ENCODE measurements at places on chromosomes 1 and 21.

DNA sequence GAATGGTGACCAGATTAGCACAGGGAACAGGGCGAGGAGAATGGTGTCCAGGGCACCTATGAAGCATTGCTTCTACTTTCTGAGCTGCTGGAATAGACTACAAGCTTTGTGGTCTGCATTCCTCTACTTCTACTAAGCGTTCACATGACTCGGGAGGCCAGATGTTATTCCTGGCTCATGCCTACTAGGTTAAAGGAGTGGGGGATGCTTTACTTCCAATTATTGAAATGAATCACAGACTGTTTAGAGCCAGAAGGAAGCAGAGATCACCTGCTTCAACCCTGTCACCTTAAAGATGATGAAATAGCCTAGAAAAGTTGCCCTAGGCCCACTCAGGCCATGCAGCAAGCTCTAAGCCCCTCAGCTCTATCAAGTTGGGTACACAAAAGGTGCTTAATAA lies 633.5 kb downstream of the KIF26B start:
- DNase-seq: no peak

GRCh38 chr1:37135032-37135431 lies 100.7 kb upstream of the GRIK3 start:
- DNase-seq: no peak

DNA sequence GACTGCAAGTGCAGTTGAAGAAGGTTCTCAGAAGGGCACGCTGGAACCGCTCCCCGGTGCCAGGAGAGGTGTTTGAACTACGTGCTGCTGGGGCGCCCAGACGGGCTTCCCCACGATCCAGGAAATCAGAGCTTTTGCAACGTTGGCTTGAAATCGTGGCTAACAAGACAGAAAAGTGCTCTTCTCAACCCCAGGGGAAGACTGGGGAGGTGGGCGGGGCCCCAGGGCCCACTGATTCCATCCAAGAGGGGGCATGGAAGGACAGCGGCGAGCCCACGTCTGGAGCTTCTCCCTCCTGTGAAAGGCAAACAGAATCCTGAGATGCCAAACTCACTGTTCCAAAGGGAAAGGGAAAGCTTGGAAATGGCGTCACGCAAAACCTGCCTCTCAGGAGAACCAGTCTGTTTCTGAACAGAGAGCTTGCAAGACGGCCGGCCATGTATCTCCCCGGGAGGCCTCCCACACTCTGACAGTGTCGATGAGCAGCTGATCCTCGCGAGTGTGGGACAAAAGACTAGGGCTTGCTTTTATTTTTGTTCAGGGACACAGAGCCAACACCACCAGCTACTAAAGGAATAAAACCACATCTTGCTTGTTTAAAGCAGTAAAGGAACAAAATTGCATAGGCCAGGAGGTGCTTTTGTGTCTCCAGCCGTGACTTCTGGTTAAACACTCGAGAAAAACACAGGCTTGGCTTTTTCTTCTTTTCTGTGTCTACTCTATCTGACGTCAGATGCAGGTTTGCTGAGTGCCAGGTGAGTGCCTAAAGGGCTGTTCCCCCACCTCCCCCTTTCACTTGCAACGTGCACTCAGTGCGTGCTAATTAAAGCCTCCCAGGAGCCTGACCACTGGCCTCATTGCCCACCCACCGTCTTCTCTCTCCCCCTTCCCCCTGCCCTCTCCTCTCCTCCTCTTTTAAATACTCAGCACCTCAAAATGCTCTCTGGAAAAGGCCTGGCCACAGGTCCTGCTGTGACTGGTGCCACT lies 41.5 kb downstream of the LRRC3 start:
- no peak for DNase-seq

DNA sequence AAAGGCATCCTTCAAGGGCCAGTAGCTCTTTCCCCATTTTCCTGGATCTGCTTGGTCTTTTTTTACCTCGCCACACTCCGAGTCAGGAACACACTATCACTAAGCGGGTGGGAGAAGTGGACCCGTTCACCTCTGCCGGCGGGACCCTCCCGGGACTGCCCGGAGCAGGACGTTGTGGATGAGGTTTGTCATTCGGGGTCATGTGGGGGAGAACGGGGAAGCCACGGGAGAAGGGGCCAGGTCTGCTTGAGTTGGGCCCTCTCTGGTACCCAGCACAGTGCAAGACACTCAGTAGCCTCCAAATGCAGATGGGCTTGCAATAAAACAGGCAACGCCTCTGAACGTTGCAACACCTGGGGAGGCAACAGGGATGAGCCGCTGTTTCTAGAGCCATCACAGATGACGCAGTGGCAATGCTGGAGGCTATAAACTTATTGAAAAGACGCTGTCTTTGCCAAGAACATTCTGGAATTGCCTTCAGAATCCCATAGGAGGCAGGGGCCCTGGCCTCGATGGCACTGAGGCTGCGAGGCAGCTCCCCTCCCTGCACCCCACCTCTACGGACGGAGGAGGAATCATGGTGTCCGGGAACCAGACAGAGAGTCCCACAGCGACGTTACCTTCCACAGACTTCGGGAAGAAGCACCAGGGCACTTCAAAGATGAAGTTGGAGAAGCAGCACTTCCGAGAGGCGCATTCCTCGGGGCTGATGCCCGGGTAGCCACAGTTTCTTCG lies 3.8 kb downstream of the TFF2 start:
- DNase-seq: no peak

Measured in hematopoietic multipotent progenitor cell treated with erythropoietin and hydrocortisone succinate and interleukin-3 and kit ligand, for 4 days (in vitro differentiated cells).